CD4-positive, alpha-beta T cell treated with Interleukin-6 at 100 ng/mL for 8 hours (primary cell): ENCODE measurements at places on chromosomes 13 and 19.

DNA sequence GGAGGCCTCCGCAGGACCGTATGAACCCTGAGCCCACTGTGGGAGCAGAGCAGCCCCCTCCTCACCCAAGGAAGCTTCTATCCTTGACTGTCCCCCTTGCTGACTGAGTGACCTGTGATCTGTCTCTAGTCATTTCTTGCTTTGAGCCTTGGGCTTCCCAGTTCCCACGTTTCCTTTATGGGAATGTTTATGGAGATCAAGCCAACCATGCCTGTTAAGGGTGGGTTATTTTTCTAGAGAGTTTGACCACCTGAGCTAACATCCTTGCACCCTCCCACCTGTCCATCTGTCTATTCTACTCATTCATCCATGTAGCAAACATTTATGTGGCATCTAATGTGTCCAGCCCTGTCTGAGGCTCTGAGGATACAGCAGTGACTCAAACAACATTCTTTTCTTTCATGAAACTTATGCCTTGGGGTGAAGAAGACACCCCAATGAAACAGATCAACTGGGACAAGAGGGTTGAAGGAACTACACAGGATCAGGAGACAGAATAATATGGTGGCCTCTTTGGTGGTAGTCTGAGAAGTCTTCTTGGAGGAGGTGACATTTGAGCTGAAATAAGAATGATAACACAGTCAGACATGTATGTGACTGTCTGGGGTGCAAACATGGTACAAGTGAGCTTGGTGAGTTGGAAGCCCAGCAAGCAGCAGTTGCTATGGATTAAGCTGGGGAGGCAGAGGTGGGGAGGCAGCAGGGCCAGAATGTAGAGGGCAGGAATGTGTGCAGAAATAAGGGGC lies 30.5 kb downstream of the CERS4 start:
- DNase-seq, result no peak

DNA sequence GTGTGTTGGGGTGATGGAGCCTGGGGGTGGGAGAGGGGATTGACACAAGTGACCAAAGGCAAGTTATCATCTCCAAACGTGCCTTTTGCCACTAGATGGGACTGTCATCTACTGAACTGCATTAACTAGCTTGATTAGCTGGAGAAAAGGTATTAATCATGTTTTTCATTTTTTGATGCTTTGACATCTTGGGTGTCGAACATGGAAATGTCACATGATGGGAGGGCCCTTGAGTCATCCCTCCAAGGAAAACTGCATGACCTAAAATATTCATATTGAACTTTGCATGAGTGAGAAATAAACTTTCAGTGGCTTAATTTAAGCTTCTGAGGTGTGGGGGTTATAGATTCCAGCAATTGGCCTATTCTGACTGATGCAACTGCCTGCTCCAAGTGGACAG lies 73.3 kb downstream of the ALOX5AP start:
- no peak for DNase-seq

DNA sequence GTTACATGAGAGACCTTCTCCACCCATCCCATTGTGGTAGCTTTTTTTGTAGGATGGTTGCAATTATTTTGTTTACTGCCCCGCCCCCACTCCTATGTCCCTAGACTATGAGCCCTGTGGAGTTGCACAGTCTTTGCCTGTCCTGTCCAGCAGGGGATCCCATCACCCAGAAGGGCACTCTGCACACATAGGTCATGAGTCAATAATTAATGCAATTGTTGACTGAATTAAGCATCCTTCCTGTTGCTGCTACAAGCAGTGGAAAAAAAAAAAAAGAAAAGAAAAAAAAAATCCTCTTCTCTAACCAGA lies 14.2 kb downstream of the C19orf81 start:
- DNase-seq, result no peak

DNA sequence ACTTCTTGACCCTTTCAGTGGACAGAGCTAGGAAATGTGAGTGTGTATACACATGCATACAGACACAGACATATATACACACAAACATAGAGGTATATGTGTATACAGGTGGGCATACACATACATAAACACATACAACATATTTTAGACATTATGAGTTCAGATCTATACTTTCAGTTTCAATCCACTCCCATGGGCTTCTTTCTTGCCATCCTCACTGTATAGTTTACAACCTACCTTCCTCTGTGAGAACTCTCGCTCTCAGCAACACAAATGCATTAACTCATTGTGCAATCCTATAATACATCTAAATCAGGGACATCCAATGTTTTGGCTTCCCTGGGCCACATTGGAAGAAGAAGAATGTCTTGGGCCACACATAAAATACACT lies 21.2 kb upstream of the SCEL start:
- DNase-seq, result no peak

GRCh38 chr19:14103310-14103709 lies 12.8 kb upstream of the SAMD1 start:
- DNase-seq, result no peak

DNA sequence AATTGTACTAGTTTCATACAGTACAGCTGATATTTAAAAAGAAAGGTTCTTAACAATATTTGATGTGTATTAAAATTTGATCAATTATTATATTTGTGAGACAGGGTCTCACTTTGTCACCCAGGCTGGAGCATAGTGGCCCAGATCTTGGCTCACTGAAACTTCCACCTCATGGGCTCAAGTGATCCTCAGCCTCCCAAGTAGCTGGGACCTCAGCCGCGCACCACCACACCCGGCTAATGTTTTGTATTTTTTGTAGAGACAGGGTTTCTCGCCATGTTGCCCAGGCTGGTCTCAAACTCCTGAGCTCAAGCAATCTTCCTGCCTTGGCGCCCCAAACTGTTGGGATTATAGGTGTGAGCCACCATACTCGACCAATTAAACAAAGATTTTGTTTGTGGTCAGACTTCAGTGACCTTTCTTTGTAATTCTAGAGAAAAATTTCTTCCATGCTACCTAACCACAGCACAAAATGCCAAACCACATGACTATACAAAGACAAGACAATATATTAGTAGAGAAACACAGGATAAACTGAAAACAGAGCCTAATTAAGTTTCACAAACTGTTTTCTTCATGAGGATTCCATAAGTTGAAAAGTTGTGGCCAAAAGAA lies 59.6 kb downstream of the RBM26 start:
- DNase-seq, result no peak

DNA sequence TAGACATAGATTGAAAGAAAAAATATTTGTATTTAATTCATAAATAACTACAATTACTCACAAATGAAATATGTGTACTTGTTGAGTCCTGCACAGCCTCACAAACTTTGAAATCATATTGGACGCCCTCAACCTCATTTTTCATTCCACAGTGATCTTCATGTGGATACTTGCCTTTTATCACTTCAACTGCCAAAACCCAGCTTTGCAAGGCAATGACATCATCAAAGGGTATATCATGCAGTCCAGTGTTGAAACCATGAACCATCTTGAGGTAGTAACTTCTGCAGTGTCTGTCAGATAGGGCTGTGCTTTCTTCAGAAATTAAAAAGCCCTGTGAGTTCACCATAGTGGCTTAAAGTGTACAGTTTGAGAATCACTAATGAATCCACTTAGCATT lies 82.2 kb downstream of the HS6ST3 start:
- DNase-seq, result no peak

DNA sequence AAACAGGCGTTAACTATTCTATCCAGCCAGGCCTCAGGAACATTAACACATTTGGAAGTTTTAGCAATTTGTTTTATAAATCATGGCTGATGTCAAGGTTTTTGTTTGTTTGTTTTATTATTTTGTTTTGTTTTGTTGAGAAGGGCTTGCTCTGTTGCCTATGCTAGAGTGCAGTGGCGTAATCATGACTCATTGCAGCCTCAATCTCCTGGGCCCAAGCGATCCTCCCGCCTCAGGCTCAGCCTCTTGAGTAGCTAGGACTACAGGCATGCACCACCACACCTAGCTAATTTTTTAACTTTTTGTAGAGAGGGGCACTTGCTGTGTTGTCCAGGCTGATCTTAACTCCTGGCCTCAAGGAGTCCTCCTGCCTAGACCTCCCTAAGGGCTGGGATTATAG lies 28.3 kb downstream of the NUP58 start:
- no peak for DNase-seq

- DNase-seq, result no peak
These were observed 563 bp upstream of the TOMM40 start for GRCh38 chr19:44890366-44891015.

DNA sequence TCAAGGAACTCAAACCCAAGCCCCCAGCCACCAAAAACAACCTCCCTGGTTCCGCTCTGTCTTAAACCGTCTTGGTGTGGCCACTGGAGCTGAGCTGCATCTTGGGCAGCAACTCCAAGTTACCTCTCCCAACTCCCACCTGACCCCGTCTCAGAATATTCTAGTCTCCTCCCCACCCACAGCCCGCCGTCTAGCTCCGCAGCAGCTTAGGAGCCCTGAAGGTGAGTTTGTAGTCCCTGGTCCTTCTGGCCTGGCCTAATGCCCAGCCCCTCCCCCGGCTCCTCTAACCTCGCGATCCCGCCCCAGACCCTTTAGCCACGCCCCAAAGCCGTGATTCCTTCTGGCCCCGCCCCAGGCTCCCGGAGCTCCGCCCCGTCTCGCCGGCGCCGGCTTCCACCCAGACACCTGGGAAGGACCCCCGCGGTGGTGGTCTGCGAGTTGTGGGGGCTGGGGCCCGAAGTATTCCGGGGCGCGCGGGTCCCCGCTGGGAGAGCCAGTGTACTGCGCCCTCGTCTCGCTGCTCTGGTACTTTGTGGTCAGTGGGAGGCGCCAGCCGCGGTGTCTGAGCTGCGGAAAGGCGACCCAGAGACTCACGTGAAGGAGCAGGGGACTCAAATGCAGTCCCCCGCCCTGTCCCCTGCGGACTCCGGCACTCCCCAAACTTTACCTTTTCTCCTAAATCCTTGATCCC lies 2.5 kb upstream of the LHB start:
- DNase-seq, result peak; percentile 53

GRCh38 chr19:5882421-5882968 lies 12.2 kb upstream of the FUT5 start:
- DNase-seq, result no peak

DNA sequence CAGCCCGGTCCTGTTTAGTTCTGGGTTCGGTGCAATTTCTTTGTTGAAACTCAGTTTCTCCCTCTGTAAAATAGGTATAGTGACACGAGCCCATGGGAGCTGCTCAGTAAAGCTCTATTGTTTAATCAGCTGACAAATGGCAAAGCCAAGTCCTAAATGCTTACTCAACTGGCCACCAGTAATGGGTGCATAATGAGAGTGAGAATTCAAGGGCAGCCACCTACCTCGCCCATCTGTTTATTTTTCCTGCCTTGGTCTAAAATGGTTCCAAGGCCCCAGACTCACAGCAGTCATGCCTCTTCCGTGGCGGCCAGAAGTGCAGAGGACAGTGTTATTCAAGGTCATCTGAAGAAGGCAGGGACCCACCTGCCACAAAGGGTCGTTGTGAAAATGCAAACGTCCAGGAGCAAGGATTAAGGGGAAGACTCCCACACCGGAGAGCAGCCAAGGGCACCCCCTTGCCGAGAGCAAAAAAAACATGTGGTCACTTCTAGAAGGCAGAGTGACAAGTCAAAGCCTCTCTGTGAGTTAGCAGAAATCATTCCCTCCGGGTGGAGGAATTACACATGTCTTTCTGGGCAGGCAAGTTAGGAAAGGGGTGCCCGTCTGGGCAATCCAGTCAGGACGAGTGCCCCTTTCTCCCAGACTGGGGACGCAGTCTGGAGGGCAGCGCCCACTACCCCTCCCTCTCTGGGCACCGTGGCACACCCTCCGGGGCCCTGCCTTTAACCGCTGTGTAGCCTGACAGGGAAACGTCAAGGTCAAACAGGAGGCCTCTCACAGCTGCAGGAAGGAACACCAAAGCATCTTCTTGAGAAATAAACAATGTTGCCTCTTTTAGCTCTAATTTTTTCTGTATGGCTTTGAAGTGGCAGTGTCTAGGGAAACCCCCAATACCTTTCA lies 186.2 kb downstream of the FOXO1 start:
- DNase-seq, result no peak

- DNase-seq, result no peak
These were observed at the start of gene ETFB for GRCh38 chr19:51365965-51366388. Gene ETFB (minus strand): TSS chr19:51366388. CDS start chr19:51366326, 62 bp downstream.

DNA sequence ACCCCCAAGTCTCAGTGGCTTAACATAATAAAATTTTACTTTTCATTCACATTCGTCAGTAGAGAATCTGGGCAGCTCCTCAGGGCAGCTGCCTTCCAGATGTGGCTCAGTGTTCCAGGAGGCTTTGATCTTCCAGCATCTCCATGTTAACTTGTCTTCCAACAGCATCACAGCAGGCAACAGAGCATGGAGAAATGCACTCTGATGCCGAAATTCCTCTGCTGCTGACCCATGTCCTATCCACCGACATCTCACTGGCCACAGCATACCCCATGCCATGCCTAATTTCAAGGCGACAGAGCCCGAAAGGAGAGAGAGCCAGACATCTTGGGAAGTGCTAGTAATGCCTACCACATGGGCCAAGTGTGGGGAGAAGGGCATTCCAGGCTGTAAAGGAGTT lies 64.9 kb upstream of the MEDAG start:
- no peak for DNase-seq

DNA sequence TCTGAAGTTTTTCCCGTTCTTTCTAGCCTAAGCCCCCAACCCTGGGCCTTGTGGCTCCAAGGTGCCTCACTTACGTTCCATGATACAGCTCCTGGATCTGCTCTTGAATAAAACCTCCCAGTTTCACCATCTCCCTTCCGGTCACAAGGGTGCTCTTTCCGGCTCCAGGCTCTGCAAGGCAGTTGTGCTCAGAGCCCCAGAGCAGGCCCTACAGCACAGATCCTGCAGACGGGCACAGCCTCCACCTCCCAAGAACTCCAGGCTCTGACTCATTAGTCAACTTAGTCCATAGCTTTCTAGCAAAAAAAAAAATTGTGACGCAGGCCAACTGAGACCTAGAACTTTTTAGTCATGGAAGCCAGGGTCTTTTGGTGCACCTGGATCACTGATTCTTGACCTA lies 33.9 kb upstream of the SLC7A10 start:
- no peak for DNase-seq

- no peak for DNase-seq
These were observed 33.2 kb upstream of the MEDAG start for GRCh38 chr13:30872685-30873461.

DNA sequence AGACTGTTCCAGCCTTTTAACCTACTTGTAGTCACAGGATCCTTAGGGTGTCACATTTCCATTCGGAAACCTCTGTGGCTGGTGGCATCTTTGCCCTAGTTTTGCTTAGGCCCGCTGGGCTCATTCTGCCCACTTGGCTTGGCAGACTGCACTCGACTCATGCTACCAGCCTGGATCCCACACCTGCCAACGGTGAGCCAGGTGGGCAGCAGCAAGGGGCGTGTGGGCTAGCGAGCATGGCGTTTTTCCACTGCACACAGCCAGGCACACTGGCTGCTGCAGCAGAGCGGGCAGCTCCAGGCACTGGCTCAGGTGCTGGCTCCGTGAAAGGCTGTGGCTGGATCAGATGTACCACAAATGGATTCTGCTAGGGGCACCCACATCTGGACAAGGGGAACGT lies 838.2 kb downstream of the SLITRK6 start:
- no peak for DNase-seq
